ENCODE measurements at places on chromosomes 12 and 14.

DNA sequence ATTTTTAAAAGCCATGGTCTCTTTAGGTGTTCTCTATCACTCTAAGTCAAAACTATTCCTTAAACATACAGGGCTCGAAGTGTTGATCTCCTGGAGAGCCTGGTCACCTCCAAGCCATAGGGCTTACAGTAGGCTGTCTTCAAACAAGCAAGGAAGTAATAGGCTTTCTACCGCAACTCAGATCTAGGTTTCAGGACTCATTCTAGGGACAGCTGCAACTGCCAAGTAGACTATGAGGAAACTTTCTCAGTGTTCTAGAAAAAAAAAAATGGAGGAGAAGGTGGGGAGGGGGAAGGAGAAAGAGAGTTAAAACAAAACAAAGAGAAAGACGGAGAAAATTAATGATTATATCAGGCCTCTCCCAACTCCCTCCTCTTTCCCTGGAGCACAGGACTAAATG lies 106.9 kb upstream of the ETV6 start:
- DNase-seq: no peak

DNA sequence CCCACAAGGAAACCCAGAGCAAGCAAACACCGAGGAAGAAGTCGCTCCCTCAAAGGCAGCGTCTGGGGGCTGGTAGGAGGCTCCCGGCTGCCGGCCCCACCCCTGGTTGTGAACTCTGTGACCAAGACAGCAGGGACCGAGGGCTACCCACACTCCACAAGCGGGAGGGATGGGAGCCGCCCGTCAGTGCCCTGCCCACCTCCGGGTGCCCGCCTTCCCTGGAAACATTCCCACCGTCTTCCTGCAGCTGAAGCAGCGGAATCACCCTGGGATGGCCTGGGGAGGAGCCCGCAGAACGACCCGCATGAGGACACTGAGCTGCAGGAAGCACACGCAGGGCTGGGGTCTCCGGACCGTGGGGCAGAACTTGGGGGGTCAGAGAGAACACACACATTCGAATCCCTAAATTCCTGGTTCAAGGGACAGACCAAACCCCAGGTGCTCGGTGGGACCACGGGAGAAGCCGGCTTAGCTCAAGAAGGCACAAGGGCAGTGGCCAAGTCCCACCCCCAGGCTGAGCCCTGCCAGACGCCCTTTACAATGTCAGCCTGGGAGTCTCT lies 33.5 kb upstream of the C14orf180 start:
- DNase-seq: no peak

DNA sequence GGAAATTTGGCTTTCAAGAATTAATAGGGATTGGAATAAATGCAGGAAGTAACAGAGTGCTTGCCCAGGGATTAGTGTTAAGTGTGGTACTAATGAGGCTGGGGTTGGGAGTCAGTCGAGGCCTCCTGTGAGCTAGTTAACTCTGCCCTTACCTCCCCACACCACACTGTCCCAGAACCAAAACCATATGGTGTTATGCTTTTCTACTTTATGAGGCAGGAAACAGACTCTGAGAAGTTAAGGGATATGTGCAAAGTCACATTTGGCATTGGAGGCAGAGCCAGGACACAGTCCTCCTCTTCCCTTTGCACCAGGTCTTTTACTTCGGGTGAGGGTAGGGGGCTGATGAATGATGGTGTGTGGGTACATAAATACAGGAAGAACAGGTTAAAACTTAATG lies 41.9 kb downstream of the PELI2 start:
- no peak for DNase-seq

- DNase-seq: no peak
Measured at GRCh38 chr12:105454688-105455087, 124.2 kb downstream of the C12orf75 start.

DNA sequence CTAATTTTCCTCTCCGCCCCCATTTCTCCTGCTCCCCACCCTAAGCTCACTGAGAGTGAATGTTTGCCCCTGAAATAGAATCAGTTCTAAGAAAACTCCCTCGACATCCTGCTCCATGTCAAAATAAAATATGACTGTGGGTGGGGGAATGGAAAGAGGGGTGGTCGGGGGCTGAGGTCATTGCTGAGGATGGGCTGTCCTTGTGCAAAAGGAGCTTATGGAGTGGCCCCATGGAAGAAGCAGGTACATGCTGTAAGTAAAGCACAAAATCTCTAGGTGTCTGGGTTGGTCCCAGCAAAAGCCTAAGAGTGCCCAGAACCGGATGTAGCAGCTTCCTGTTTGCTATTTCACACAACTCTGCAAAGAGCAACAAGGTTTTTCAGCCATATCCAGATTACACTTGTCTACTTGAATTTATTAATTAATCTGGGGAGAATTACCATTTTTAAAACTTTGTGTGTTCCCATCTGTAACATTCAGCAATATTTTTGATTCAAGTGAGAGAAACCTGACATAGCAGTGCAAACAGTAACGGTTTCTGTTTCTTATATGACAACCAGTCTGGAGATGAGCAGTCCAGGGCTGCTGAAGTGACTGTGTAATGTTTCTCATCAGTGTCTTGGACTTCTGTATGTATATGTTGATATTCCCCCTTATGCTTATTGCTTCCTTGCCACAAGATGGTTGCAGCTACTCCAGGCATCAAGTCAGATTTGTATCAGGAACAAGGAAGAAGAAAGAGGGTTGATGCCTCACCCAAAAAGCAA lies 40.4 kb upstream of the GZMB start:
- peak; percentile 69 for DNase-seq

DNA sequence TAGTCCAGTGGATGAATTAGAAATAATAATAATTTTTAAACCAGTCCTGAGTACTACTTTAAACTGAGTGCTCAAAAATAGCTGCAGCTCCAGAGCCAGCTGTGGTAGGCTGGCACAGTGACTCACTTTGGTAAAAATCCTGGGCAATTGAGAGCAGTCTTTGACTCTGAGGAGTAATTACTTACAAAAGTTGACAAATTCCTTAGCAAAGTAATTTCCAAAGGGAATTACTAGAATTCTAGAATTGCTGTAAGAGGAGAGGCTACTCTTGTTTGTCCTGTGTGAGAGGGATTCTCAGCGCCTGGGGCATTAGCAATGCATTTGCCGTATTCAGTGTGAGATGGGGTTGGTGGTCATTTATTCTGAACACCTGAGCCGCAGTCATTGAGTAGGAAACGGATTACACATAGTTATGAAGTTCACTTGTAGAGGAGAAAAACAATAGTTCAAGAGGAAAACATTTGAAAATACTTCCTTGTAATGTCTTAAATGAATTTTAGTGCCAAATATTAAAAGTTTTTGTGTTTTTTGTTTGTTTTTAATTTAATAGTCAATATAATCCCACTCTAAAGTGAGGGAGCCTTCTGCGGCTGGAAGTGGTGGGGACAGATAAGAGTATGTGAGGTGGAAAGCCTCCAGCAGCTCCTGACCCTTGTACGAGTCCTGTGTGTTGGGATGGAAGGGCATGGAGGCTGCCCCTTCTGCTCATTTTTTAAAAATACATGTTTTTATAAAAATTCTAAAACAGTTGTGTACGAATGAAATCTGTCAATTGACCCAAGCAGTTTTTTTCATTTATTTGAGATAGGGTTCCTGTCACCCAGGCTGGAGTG lies 41.9 kb downstream of the EID3 start:
- no peak for DNase-seq

DNA sequence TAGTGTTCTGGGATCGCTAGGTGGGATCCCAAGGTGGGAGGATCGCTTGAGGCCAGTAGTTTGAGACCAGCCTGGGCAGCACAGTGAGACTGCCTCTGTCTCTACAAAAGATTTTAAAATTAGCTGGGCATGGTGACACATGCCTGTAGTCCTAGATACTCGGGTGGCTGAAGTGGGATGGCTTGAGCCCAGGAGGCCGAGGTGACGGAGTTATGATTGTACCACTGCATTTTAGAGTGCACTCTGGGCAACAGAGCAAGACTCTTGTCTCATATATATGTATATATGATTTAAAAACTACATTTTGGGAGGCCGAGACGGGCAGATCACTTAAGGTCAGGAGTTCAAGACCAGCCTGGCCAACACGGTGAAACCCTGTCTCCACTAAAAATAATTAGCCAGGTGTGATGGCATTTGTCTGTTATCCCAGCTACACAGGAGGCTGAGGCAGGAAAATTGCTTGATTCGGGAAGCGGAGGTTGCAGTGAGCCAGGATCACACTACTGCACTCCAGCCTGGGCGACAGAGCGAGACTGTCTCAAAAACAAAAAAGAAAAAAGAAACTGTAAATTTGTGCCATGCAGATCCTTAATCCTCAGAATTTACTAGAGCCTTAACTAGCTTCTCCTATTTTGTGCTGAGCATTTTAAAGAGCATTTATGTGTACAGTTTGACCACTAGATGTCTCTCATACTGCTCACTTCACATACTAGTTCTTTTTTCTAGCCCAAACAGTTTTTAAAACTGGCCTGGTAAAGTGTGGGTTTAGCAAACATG lies 114.8 kb downstream of the MON2 start:
- no peak for DNase-seq

- no peak for DNase-seq
Measured at GRCh38 chr12:31217356-31218130, 108.4 kb downstream of the SINHCAF start.

DNA sequence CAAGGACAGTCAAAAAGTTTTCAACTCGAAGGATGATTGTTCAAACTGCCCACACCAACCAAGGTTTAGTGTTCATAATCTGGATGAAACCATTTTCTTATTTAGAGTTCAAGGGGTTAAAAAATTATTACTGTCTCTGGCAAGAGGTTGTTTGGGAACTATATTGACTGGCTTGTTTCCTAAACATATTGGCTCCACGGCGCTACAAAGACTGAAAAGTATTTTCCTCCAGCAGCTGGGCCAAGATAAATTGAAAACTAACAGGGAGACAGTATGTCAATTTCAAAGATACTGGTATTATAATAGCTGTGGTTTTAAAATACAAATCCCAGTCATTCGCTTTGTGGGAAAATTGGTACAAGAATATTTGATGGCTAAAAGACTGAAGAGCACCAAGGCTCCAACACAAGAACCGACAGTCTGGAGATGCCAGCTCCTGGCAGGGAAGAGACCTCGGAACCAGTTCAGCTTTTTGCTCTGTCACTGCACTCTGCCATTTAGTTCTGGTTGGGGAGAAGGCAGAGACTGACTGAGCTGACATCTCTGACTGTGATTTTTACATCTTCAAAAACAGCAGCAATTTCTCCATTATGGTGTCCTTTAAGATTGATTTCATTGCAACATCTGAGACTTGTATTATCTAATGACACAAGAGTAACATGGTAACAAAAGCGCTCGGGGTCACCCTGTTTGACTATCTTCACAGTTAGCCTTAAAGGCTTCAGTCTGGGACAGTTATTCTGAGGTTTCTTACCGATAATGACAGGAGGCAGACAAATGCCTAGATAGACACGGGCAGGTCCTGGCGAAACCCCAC lies 62.0 kb downstream of the ST8SIA1 start:
- DNase-seq: no peak
